ENCODE measurements at places on chromosomes 7 and 10.
A peak's percentile ranks its signal among the peaks of the same experiment; 100 is the strongest.

- no peak for DNase-seq
Measured at GRCh38 chr10:486206-486605, 203.3 kb downstream of the DIP2C start.

DNA sequence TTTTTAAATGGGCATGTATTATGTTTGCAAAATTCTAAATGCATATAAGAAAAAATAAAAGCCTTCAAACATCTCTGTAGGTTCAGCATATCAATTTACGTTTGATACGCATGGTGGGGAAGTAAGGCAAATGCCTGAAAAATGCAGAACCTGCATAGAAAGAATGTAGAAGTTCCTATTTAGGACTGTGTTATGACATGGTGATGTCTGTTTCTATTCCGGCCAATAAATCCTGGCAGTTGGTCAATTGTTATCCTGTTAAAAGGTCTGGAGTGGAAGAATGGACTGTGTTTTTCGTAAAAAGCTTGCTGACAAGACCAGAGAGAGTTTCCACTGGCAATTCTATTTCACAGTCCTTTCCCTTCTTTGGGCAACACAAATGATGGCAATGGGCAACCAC is 49.6 kb upstream of the CAV2 start:
- no peak for DNase-seq

- no peak for DNase-seq
Measured at GRCh38 chr10:124710266-124710881, 33.8 kb downstream of the FAM53B start.

DNA sequence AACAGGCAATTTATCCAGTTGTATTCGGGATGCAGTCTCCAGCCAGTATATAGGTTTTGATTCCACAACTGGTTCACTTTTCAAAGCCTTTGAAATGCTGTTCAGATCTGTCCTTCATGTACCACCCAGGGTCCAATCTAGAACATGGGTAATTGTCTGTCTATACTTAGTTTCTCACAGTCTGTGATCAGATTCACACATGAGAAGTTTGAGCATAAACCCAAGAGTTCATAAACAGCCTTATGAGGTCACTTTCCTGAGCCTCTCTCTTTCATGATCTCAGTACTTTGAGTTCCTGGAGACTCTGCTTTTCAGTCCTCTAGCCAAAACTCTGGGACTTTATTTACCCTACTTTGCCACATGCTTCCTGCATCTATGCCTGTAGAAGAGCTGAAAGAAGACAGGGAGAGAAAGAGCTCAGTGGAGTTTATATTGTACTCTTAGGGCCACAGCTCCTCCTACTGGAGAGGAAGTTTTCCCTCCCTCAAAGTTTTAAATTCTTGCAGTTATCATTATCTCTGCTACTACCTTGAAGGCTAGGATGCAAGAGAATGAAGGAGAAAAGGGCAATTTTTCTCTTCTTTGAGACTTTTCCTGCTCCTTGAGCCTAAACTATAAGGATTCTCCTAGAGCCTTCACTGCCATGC is 172.0 kb downstream of the ZEB1 start:
- DNase-seq, result peak; percentile 4

- DNase-seq, result no peak
Measured at GRCh38 chr10:122468307-122468925, 7.1 kb downstream of the HTRA1 start.

GRCh38 chr10:85008488-85009184 is 680.2 kb downstream of the CCSER2 start:
- DNase-seq, result no peak

DNA sequence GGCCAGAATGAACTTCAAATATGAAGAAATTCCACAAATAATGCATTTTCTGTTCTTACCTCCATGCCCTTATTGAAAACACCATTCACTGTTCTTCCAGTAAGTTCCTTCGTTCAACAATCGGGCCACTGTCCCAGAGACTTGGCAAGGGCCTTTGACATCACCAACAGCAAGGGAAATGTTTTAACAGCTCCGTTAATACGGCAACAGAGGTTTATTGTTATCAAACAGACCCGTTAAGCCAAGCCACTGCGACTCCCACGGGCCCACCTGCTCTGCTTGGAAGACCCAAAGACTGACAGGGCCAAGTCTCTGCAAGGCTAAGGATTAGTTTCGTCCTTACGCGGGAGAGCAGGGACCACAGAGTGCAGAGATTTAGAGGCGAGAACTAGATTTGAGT is 43.4 kb upstream of the LYZL1 start:
- no peak for DNase-seq

- no peak for DNase-seq
Measured at GRCh38 chr7:70607759-70608158, 524.2 kb upstream of the GALNT17 start.

DNA sequence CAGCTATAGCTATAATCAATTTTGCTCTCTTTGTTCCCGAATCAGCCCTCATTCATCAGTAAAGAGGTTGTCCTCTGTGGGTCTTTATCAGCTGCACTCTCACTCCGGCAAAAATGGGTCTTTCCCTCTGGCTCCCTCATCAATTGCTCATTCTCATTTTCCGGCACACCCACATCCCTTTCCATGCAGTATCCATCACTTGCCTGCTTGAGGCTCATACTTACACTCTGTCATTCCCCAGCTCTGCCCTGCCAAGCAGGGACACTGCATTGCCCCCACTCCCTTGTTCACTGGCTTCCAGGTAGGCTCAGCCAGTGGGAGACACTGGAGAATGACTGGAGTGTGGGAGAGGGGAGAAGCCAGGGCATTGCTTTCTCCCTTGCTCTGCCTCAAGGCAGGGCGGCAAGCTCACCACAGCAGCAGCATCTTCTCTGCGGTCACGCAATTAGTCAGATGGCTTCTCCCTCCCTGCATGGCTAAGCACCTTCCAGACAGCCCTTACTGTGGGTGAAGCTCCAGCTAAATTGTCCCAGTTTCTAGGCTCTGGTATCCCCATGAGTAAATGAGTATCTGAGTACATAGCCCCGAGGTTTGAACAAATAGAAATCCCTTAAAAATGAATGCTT is 470.7 kb upstream of the LRRN3 start:
- no peak for DNase-seq

DNA sequence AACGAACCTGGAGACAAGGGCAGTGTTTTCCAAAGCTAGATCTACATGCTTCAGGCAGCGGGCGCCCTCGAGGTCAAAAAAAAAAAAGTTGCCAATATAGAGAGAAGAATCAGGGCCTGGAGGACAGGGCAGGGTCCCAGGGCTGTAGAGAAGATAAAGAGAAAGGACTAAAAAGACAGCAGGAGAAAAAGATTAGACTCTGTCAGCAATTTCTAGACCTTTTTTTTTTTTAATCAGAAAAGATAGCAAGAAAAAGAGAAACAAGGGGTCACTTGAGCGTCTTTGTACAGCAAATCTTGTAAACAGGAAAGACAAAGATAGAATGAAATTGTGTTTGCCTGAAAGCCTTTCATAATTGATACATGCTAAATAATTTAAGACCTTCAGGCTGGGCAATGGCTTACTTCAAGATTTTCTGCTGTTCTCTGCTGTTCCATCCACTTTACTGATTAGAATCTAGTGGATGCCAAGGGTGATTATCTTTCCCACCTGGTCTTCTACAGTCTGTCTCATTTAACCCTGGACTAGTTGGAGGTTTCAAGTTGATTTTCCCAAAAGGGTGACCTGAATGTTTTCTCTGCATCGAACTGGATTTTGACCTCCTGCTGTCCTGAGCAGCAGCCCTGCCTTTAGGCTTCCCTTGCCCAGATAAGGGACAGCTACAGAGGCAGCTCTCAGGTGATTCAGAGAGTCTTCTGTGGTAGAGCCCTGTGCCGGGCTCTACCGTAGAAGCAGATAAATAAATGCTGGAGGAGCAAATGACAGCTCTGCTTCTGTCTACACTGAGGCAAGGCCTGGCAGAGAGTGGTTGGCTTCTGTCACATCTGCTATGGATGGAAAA is 5.1 kb downstream of the LMOD2 start:
- DNase-seq, result no peak

GRCh38 chr7:103651593-103652377 is 205.8 kb upstream of the SLC26A5 start:
- no peak for DNase-seq

- peak; percentile 90 for DNase-seq
Measured at GRCh38 chr10:97574374-97575126, 2.0 kb downstream of the ANKRD2 start.
